NT2/D1 (cell line): ENCODE measurements at places on chromosomes 5 and 9.

- no peak for DNase-seq
These were observed 12.6 kb downstream of the PLGRKT start for GRCh38 chr9:5425006-5425628.

DNA sequence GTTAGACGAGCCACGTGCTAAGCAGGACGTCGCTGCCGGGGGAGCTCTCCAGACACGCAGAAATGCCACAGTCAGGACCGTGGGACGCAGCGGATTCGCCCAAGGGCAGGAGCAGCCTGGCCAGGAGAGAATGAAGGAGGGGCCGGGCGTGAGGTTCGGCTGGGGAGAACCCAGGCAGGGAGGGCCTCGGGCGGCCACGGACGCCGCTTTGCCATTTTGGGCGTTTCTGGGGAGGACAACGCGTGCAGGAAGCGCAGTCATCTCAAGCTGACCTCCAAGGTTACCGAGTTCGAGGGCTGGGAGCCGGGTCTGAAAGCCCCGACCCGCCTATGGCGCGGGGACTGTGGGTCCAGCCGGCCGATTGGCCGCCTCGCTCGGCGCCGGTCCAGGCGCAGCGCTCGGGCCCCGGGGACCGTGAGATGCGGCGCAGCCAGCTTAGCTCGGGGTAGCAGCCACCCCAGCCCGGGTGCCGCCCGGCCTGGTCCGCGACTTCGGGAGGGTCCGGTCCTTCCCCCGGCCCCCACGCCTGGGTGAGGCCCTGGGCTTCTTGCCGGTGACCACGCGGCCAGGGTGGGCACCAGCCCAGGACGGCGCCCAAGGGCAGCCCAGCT, 760 bp upstream of the MAN1B1 start:
- no peak for DNase-seq

DNA sequence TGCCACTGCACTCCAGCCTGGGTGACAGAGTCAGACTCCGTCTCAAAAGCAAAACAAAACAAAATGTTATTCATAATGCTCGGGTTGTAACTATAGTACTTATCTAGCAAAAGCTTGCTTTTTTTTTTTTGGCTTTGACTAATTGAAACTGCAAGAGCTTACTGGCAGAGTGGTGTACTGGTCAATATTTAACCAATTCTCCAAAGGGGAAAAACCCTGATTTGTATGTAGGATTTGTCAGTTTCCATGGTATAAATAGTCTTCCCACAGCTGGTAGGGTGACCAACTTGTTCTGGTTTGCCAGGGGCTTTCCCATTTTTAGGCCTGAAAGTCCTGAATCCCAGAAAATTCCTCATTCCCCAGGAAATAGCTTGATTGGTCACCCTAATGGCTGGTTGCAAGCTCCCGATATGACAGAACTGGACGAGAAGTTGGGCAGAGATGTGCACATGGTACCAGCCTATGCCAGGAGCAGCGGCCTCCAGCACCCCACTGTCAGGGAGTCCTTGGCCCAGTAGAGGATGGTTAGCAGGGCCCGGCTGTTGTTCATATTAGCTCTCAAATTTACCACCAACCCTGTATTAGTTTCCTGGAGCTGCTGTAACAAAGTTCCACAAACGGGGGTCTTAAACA, 58.0 kb downstream of the FXN start:
- no peak for DNase-seq

- no peak for DNase-seq
These were observed 206.9 kb downstream of the COX7C start for GRCh38 chr5:86824637-86825036.

DNA sequence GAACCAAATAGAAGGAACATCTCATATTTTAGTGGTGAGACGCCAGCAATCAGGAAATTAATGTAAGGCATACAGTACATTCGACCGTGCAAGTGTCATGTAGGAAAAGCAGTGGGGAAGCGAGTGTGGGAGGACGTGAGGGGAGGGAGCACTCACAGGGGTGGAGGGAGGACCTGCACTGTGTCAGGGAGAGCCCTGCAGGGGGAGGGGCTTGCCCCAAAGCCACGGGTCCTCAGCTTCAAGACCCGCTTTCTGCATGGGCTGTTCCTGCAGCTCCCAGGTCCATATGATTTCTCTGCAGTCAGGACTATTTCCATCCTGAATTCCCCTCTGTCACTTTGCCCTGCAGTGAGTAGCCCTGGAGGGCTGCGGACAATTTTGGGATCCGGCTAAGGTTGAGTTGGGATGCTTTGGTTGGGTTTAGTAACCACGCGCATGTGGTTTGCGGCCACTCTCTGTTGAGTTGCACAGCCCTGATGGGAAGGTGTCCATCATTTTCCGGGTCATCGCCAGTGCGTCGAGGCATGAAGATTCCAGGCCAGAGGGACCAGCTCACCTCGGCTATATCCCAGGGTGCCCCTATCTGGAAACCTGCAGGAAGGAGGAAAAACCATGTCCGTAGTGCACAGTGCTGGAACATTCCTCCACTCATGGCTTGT, 61.9 kb downstream of the IRX1 start:
- no peak for DNase-seq

DNA sequence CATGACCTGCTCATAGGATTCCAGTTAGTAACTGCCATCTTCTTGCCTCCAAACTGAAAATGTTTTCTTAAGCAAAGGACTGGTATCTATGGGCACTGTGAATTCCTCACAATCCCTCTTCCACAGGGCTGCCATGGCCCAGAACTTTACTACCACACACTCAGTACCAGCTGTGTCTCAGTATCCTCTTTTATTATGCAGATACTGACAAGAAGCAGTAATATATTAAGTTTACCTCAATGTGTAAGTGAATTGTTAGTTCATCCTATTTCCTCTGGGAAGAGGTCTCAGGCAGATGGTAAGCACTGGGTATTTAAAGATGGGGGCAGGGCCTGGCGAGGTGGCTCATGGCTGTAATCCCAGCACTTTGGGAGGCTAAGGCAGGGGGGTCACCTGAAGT, 320.8 kb upstream of the RFX3 start:
- DNase-seq = no peak

- no peak for DNase-seq
These were observed 11.3 kb upstream of the GRHPR start for GRCh38 chr9:37410969-37411785.

DNA sequence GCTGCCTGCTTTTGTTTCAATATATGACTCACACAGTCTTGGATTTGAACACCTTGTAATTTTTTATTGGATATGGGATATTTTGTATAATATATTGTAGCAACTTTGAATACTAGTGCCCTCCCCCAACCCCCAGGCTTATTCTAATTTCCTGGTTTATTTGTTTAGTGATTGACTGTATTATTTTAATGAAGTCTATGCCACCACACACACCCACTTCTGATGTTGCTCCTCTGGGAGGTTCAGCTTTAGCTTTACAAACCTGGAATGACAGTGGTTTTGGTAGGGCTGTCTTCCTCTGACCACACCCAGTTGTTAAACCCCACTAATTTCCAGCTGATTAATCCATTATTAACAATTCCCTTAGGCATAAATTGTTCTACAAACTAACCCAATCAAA, 206.1 kb upstream of the NFIL3 start:
- DNase-seq = no peak

GRCh38 chr5:78778538-78778937, 130.0 kb upstream of the LHFPL2 start:
- no peak for DNase-seq

- DNase-seq = no peak
These were observed 2.4 kb downstream of the TTC39B start for GRCh38 chr9:15304632-15305031.

- DNase-seq = no peak
These were observed 130.5 kb downstream of the ST8SIA4 start for GRCh38 chr5:100772548-100772947.

DNA sequence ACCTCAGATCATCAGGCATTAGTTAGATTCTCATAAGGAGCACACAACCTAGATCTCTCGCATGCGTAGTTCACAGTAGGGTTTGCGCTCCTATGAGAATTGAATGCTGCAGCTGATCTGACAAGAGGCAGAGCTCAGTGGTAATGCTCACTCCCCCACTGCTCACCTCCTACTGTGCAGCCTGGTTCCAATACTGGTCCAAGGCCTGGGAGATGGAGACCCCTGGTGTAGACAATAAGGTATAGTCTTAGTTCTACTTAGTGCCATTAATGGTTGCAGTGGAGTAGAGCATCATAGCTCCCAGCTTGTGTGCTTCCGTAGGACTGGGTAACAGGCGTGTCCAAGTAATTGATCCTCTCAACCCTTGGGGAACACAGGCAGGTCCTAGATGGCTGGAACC, 70.4 kb upstream of the ANKRD55 start:
- no peak for DNase-seq

DNA sequence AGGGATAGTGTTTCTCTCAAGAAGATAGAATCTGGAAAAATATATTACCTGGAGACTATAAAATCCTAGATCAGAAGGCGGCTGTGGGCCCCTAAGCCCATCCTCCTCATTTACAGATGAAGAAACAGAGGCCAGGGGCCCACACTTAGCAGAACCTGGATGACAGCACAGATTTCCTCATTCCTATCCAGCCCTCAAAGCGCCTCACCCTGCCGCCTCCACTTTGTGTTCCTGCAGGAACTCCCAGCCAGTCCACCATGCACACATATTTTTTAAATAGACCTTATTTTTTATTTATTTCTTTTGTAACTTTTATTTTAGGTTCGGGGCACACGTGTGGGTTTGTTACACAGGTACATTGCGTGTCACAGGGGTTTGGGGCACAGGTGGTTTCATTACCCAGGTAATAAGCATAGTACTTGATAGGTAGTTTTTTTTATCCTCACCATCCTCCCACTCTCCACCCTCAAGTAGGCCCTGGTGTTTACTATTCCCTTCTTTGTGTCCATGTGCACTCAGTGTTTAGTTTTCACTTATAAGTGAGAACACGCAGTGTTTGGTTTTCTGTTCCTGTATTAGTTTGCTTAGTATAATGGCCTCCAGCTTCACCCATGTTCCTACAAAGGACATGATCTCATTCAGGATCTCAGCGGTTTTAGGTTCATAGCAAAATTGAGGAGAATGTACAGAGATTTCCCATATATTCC, 85.5 kb upstream of the MAP1B start:
- DNase-seq = no peak

DNA sequence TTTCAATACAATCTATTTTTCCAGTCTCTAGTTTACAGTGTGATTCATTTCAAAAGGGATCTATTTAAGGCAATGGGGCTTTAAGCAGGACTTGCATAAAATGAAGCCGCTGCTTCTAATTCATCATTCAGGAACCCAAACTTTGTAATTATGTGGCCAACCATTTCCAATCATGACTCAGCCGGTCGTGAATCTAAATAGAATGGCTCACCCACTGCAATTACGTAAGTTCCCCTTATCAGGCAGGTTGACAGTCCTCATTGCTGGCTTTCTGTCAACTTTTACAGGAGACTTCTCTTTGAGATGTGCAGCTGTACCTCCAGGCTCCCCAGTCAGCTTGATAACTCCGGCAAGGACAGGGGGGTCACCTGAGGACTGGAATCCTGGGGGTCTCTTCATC, 152.8 kb upstream of the DAP start:
- DNase-seq = no peak

DNA sequence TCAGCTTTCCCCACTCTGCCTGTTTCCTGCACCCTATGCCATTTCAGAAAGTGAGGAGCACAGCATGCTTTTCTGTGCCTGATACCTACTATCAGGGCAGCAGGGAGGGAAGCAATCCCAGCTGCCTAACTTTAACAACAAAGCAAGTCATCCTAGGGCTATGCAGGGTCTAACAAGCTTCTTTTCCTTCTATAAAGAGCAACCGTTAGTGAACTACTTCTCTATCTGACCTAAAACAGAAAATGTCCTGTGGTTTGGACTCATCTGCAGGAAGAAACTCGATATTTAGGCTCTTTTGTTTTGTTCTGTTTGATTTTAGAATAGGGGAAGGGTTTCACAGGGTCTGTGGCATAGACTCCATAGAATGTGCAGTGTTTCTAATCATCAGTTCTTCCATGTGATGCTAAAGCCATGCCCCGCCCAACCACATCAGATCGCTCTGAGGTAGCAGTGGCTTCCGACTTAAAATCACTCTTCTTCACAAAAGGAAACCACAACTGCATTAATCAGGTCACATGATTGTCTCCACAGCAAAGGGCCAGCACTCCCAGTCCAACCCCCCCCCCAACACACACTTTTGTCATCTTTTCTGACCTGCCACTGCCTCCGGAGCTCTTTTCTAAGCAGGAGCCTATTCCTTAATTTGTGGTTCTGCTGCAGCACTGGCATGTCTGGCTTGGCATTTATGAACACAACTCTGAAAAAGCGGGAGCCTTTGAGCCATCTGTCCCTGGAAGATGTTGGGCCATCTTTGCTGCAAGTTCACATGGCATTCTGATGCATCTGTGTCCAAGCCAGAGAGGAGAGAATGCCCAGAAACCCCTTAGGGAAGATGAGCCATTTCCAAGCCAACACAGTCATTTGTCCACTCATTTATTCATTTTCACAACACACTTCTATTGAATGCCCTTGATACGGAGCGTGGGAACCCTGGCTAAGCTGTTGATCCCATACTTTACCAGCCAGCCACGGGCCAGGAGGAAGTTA, 71.6 kb downstream of the CFAP90 start:
- no peak for DNase-seq

DNA sequence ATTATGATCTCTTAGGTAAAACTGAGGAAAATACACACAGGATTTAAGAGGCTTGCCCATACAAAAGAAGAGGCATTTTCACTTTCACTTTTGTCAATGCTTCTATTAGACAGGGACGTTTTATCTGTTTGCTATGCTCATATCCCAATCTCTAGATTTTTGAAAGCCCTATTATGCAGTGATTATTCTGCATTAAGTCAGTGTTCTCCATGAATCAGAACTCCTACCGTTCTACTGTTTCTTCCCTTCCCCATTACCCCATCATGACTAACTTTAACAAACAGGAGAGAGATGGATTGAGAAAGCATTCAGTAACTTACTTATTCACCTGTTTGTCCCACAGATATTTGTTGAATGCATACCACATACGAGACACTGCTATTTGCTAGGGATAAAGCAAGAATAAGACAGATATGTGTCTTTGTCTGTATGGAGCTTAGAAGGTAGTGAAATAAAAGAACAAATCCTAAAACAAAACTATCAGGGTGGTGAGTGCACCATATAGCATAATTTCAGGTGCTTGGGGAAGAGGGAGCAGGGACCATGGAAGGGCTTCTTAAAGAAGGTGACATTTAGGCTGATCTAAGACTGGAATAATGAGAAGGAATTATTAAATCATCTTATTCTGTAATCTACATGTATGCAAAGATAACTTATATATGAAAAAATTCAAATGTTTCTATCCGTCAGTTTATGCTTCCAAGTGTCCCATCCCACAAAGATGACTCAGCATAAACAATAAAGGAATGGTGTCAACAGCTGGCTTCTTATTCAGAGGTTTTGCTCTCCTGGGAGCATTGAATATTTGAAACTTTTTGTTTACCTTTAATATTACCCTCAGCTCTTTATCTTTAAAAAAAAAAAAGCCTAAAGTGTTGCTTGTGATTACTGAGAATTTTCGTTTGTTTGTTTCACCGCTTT, 328.1 kb downstream of the HINT1 start:
- no peak for DNase-seq
